Activated naive CD8-positive, alpha-beta T cell treated with anti-CD3 and anti-CD28 coated beads for 36 hours (primary cell): ENCODE measurements at places on chromosomes 6 and 20. TPM values are rescaled to one million over a fixed set of nuclear protein-coding genes. Genes with fewer than 3 reads are reported as not detected.

DNA sequence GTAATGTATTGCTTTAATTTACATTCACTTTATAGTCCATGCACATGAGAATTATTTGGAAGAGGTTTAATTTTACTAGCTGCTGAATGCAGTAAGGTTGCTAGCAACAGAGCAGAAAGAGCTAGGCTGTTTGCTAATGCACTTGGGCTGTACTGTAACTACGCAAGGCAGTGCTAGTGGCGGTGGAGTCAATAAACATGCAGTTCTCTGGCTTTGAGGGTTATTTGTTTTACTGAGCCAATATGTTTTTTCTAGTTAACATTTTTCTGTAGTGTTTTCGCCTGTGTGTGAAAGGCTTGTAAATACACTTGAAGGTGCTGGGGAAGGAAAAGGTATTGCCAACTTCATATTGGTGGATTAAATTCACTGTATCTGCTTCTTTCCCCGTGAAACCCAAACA is 112.8 kb downstream of the BTBD3 start:
- no peak for DNase-seq

- DNase-seq = no peak
Observed at GRCh38 chr6:11326116-11326515, 93.6 kb upstream of the NEDD9 start.

- DNase-seq = no peak
Observed at GRCh38 chr6:134117409-134117808, 65.0 kb upstream of the SLC2A12 start.

HLA-DRA gene
- 9.8 TPM for total RNA-seq

MYB gene
- 37.2 TPM for total RNA-seq

TGM3 gene
- not detected for total RNA-seq

DNA sequence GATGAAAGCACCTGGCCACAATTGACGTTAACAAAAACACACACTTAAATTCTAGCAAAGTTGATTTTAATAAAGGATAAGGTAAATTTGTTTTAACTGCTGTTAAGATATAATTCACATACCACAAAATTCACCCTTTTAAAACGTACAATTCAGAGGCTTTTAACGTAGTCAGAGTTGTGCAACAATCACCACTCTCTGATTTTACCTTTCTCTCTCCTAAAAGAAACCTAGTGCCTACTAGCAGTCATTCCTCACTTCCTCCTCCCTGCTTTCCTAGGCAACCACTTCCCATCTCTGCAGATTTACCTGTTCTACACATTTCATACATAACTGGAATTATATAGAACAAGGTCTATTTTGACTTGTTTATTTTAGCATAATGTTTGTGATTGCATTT is 58.9 kb downstream of the PTPRK start:
- no peak for DNase-seq

DNA sequence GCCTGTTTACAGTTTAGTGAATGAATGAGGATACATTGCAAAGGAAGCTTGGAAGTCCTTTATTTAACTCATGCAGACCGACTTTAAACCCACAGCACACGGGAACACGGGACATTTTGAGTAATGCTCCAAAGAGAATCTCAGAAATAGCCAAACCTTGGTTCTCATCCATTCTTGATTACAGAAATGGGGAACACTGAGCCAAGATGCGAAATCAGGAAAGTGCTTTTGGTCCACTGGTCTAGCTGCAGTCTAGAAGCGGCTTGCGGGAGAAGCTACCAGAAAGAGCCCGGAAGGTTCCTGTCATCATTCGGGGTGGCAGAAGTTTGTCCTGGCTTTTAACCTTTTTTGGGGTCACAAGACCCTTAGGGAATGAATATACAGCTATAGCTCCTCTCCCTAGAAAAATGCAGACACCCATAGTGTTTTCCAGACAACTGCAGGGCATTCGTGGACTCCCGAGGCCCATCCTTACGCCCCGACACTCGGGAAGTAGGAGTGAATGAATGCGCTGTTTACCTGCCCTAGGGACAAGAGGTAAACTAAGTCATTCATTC is 475 bp upstream of the TMEM181 start:
- DNase-seq = no peak

TXLNB gene
- total RNA-seq = 0.18 TPM

TSPO2 gene
- total RNA-seq = not detected

GPX5 gene
- total RNA-seq = not detected

- DNase-seq = no peak
Observed at GRCh38 chr6:20058912-20059311, 153.4 kb downstream of the MBOAT1 start.

RSPH4A gene
- total RNA-seq = 0.23 TPM

DNA sequence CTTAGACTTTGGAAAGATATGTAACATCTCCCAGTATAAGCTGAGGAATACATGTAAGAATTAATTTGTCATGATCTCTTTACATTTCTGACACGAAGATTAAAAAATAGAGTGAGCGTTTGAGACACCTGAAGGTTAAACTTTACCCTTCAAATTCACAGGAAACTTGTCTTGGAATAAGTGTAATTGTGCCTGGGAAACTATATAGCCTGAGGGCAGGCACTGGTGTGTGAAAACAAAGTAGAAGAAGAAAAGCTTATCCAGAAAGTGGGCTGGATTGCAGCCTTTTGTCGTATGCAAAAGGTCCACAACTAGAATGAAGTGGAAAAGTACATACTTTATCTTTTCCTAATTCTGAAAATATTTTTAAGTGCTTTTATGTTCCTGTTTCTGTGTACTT is 275.7 kb upstream of the TCF21 start:
- no peak for DNase-seq

ARFGAP1 gene
- total RNA-seq = 62.5 TPM

- no peak for DNase-seq
Observed at GRCh38 chr6:34036357-34037069, 109.4 kb downstream of the GRM4 start.

DEFB110 gene
- total RNA-seq = not detected

SPTLC3 gene
- total RNA-seq = 0.76 TPM

- no peak for DNase-seq
Observed at GRCh38 chr6:395432-396125, 4.0 kb downstream of the IRF4 start.

DNA sequence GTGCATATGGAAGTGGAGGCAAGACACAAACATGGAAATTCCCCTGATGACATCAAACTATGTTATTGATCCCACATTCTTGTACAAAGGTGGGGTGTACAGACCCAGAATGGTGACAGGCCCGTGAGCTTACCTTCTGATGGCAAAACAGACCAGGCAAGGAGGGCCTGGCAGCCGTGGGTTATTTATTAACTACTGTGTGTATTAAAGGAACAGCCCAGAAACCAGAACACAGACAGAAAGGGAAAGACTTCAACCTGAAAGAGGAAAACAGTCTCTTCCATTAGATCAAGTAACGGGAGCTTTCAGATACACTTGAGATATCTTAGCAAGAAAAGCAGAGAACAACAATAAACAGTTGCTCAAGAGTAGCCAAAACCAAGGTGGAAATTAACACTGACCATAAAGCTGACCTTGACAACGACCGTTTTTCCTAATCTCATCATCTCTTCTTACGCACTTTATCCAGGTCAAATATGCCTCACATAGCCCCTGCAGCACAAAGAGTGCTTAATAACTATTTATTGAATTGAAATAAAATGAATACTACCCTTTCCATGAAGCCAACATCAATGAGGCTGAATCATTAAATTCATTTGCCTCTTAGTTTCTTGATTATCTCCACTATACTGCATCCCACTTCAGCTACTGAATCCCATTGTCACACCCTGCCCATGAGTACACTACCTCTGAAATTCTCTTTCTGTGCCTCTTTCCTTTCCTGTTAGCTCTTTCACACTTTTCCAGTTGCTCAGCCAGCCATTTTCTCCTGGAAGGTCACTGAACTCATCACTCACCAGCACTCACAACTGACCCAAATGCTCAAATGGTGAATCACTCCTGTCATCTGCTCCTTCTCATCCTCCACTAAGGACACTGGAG is 67.4 kb downstream of the MOXD1 start:
- DNase-seq = no peak

GRCh38 chr6:69843189-69843588 is 23.2 kb upstream of the COL19A1 start:
- no peak for DNase-seq

- DNase-seq = no peak
Observed at GRCh38 chr20:10521068-10521831, 86.1 kb downstream of the SLX4IP start.

- DNase-seq = no peak
Observed at GRCh38 chr20:63890201-63890576, 4.7 kb upstream of the DNAJC5 start.

OR2B2 gene
- total RNA-seq = not detected

GRCh38 chr20:63589261-63590217 is 15.5 kb upstream of the HELZ2 start:
- DNase-seq = no peak

DNA sequence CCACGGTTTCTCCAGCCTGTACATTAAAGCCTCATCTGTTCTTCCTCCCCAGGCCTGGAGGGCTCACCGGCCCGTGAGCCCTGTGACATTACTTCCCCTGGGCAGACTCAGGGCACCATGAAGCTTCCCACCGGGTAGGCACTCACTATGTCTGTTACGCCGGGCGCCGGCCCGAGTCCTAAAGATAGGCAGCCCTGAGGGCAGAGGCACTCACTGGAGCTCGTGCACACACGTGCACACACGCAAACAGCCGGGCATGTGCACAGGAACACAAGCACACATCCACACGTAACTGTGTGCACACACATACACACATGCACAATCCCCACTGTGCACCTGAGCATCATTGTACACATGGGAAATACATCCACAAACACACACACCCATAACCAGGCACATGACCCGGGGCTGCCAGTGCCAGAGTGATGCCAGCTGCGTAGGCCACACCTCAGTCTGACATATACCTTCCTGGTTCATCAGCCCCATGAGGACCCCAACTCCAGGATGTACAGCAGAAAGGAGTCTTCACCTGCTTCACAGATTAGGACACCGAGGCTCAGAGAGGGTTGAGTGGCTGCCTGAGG is 83.7 kb downstream of the YTHDF1 start:
- DNase-seq = no peak

- peak; percentile 83 for DNase-seq
Observed at GRCh38 chr20:5844063-5844681, 94.0 kb downstream of the SHLD1 start.

GRCh38 chr6:47836046-47836445 is 54.2 kb downstream of the OPN5 start:
- DNase-seq = no peak
